Hematopoietic multipotent progenitor cell (in vitro differentiated cells): ENCODE measurements at places on chromosomes 3 and 15. TPM values are rescaled to one million over a fixed set of nuclear protein-coding genes. Genes with fewer than 3 reads are reported as not detected.

DNA sequence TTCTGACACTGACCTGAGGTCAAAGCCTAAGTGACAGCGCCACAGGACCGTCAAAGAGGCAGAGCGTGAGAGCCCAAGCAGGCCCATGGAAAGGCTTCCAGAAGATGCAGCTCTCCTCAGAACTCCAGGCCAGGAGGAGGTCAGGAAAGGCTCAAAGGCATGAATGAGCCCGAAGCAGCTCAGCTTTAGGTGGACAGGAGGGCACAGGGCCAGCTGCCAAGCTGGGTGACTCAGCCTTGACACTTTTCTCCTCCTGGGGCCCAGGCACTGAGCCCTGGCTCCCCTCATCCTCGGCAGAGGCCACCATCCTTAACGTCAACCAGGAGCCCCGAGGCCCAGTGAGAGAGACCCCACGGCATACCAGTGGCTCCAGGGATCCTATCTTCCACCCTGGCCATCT is 62.9 kb downstream of the ADCY5 start:
- no peak for DNase-seq

GRCh38 chr3:143628971-143629370 is 219.3 kb downstream of the SLC9A9 start:
- no peak for DNase-seq

DNA sequence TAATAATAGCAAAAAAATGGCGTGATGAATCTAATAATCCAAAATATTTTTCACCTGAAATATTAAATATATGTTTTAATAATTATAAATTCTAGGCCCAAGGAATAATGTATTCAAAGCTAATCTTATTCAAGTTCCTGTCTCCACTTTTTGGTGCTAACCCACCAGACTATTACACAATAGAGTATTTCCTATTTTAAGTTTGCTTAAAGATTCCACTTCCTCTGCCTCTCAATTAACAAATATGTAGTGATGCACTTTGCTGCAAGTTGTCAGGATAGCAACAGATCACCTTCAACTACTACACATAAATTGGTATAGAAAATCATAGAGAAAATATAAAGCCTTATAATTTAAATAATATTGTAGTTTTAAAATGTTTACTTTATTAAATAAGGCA is 467.5 kb downstream of the C3orf38 start:
- DNase-seq: no peak

DNA sequence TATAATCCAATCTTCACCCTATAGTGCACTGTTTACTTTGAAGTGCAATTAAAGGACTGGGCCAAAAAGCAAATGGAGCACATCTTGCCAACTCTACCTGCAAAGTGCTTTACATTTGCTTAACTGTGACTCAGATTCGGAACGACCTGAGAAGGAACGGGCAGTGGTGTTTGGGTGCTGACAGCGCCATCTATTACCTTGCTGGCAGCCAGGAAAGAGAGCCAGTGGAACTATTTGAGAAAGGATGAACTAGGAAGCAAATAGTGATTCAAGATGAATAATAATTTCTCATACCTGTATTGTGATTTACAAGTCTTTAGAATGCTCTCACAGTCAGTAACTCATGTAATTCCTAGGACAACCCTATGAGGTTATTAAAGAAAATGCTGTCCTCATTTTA is 312.9 kb downstream of the PDCD6IP start:
- DNase-seq: no peak

DNA sequence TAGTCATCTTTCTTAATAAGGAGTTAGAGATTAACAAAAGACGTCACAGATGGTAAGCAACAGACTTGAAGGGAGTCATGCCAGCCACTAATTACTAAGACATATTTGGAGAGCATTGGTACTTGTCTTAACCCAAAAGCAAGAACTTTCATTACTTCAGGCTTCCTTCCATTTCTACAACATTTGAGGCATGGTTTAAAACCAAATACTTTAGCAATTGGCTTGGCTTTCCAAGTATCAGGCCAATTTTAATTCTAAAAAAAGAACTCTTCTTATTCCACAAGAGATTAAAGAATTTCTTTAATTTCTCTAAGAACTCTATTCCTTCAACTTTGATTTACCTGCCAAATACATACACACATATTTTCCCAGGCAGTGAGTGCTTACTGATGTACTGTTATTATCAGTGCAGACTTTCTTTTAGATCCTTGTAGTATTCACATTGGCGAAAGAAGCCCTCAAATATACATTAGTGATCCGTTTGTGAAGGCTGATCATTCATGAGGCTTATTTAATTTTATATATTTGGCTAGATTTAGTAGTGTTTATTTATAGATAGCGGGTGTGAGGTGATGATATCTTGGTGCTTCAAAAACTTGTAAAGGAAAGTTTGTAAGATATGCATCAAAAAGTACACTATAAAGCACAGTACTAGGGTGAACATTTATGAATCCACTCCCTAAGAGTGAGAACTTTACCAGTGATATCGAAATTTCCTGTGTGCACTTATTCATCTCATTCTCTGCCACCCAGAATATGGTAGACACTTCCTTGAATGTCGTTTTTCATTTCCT is 229.2 kb downstream of the MFSD1 start:
- no peak for DNase-seq

DNA sequence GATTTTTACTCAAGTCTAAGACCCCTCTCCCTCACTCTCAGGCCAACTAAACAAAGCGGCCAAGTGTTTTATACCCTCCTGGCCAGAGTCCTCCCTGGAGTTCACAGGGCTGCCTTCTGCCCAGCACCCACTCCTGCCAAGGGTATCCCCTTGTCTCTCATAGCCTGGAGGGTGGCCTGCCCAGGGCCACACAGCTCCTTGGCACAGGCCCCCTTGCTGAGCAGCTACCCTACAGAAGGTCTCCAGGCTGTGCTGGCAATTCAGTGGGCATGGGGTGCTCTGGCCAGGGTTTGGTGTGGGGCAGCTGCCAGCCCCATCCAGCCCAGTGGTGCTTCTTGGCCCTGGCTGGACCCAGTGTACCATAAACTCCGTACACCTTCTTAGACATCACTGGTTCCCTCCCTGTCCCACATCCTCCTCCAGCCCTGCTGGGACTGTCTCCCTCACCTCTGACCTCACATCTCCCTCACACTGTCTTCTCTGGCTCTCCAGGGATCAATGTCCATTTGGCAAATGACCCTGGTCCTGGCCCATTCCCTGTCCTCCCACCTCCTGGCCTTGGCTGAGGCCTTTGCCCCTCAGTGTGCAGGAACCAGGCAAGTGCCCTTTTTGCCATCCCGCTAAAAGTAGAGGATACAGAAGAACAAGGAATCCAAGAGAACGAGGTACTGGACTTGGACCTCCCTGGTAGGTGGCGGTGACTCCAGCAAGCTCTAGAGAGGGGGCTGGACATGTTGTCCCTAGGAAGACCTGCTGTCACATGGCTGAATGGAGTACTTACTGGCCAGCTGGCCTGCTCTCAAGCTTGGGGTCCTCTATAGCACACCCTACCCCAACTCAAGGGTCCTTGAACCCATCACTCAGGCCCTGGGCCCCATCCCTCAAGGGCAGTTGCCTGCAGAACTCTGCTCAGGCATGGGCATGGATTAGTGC is 50.0 kb upstream of the TRPM1 start:
- no peak for DNase-seq

GRCh38 chr3:97721446-97721845 is 43.1 kb upstream of the ARL6 start:
- no peak for DNase-seq

GRCh38 chr3:76643623-76644304 is 396.1 kb upstream of the ROBO2 start:
- no peak for DNase-seq

- DNase-seq: no peak
These were observed 125.7 kb downstream of the PDZRN3 start for GRCh38 chr3:73498764-73499622.

Gene DLL4
- under 0.01 TPM for total RNA-seq

GRCh38 chr3:36796881-36797280 is 32.5 kb upstream of the DCLK3 start:
- DNase-seq: no peak
